CD4-positive, alpha-beta T cell treated with Interferon alpha-2 for 1 hour (primary cell): ENCODE measurements at places on chromosomes 4 and X.

DNA sequence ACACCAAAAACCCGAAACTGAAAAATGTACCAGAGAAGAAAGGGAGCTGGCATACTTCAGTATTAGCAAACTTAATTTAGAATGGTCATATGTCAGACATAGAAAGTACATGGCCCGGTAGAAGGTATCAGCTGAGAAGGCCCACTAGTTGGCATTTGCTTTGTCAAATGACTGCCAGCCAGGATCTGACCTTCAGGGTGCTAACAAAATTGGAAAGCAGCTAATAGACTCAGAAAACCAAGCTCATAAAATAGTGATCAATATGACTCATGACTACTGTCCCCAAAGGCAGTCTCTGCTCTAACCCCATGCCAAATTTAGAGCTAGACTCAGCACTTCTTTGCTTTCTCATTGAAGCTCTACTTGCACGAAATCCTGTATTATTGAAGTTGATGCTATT is 342.7 kb downstream of the PDGFC start:
- no peak for DNase-seq

GRCh38 chrX:155747520-155747919 is 133.6 kb upstream of the VAMP7 start:
- no peak for DNase-seq

DNA sequence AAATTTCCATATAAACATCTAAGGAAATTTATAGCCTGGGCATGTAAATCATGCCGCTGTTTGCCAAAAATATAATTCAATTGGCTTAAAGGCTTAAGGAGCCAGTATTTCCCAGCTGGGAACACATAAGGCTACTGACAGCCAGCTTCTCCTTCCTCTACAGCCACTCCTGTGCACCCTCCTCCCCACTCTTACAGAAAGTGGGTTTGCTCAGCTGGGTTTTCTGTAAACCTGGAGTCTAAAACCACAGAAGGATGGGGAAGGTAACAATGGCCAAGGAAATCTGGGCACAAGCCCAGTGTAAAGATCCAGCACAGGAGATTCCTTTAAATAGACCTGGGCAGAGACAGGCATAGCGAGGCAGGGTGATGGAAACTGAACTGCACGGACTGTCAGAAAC is 18.5 kb downstream of the ACSL1 start:
- no peak for DNase-seq

GRCh38 chr4:123104310-123105025 is 182.1 kb upstream of the NUDT6 start:
- DNase-seq, result no peak

DNA sequence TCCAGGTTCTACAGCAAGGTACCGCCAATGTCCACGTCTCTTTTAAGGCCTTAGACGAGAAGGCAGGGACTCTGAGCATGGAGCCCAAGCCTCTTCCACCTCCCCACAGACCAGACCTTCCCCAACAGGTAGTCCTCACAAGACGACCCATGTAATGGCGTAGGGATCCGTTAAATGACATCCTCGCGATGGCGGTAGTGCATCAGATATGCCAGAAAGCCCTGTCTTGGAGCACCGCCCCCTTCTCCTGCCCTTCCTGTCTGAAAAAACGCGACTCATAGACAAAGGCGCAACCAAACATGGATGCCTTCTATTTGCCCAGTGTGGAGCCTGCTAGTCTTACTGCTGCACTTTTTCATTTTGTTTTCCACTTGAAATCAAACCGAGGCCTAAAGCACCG is 185.4 kb downstream of the OR13H1 start:
- peak; percentile 91 for DNase-seq

GRCh38 chrX:47797084-47797483 is 39.6 kb upstream of the ZNF81 start:
- DNase-seq, result no peak

DNA sequence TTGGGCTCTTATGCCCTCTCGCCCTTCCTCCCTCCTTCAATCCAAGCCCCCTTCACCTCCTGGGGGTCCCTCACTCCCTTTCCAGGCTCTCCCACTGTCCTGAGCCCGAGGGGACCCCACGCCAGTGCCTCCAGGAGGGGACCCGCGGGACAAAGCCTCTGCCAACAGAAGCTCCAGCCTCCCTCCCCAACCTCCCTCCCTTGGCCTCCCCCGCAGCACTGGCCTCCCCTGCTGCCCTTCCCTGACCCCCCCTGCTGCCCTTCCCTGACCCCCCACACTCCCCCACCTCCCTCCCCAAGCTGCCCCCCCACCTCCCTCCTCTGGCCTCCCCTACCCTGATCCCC is 71.0 kb upstream of the MXD4 start:
- no peak for DNase-seq

DNA sequence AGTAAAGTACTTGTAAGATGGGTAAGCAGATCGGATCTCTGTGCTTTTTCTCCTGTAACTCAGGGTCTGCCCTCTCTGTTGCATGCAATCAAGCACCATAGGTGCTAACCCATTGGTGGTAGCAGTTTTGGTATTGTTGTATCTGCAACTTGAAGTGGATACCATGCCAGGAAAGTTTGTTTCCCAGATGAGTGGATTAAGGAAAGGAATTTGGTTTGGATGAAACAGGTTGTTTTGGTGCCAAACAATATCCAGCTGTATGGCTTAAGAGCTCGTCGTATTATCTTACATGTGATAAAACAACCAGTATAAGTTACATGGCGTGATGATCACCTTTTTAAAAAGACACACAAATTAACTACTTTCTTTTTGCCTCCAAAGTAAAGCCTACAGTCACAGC is 280.9 kb upstream of the TENM3 start:
- no peak for DNase-seq

DNA sequence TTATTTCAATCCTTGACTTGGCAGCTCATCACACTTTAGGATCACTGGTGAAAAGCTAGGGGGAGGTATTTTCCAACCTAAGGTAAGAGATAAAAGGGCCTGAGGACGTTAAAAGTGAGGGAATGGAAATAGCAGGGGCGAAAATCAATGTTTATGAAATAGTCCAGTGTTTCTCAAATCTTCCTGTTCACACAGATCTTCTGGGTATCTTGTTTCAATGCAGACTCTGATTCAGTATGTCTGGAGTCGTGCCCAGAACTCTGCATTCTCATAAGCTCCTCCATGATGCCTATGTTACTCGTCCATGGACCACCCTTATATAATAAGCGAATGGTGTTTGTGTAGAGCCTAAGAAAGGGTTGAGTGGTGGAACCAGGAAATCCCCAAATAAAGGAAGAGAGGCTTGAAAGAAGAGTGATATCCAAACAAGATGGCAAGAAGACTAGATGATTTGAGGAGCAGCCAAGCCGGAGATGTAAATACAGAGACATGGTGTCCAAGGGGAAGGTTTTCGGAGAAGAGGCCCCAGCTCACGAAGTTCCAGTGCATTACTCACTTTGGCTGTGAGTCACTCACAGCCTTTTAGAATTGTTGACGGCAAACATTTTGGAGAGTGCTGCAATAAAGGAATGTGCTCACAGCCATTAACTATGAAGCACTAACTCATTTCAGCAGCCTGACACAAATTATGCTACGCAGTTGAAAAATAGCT is 215.6 kb upstream of the PPARGC1A start:
- no peak for DNase-seq

DNA sequence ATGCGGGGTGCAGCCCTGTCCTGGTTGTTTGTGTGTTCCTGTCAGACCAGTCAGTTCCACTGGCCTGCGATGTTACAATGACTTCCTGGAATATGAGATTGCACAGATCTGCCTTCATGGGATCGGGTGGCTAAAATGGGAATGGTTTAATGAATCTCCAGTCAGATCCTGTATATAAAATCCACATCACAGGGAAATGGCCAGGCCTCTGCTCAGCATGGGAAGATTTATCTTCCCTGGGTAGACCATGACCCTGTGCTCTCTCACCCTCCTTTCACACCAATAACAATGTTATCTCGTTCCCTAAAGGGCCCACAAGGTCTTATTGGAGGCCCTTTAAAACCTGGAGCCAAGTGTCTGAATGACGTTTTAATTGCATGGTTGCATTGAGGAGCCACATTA is 307.4 kb downstream of the RAB28 start:
- no peak for DNase-seq

DNA sequence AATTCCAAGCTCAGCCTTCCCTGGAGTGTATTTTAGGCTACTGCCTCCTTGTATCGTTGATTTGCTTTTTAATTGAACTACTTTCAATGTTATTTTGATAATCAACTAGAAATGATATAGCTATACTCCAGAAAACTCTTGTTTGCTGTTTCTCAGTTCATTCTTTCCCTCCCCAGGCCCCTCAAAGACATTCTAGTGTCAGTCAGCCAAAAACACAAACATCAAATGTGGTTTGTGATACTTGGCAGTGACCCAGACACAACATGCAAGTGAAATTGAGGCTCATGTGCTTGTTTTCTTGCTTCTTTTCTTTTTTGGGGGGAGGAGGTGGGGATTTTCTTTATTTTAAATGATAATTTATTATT is 7.6 kb downstream of the FAT4 start:
- no peak for DNase-seq

- DNase-seq, result no peak
Observed at GRCh38 chr4:112889199-112889598, 160.3 kb upstream of the ANK2 start.

GRCh38 chr4:184688447-184688846 is 38.9 kb downstream of the PRIMPOL start:
- DNase-seq, result no peak

DNA sequence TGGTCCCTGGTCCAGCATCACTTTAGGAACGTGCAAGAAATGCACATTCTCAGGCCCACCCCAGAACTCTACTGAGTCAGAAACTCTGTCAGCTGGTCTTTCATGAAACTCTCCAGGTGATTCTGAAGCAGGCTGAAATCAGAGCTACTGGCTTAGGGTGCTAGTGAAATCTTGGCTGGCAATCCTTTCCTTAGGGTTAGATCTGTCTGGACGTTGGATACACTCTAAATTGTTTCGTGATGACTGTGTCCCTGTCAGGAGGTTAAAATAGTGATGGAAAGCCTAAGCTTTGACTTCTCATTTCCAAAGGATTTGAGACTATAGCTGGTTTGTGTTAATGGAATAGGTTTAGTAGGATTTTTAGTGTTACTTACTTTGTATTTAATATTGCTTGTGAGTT is 99.1 kb downstream of the ARHGAP10 start:
- no peak for DNase-seq

GRCh38 chrX:54043056-54043455 is 1.2 kb downstream of the PHF8 start:
- no peak for DNase-seq

- no peak for DNase-seq
Observed at GRCh38 chrX:110304884-110305283, 13.0 kb downstream of the AMMECR1 start.

- DNase-seq, result no peak
Observed at GRCh38 chrX:16394290-16394689, 227.0 kb downstream of the MAGEB17 start.

DNA sequence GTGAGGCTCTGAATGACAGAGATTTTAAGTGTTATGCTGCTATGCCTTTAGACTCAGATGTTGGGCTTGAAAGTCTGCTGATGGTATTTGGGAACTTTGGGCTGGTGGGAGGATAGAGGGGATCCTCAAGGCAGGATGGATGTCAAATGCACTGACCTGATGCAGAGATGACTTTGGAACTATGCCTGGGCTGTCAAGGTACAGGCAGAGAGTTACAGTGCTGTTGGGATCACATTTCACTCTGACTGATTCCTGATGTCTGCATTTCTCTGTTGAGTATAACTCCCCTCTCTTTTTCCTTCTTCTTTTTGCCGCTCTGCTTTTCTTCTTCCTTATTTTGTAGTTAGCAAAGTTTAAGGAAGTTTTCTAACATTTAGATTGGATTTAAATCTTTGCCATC is 271.8 kb upstream of the ARX start:
- no peak for DNase-seq

- no peak for DNase-seq
Observed at GRCh38 chrX:10859353-10859752, 239.0 kb upstream of the MID1 start.

GRCh38 chr4:155392481-155393184 is 15.9 kb upstream of the MAP9 start:
- DNase-seq, result no peak

DNA sequence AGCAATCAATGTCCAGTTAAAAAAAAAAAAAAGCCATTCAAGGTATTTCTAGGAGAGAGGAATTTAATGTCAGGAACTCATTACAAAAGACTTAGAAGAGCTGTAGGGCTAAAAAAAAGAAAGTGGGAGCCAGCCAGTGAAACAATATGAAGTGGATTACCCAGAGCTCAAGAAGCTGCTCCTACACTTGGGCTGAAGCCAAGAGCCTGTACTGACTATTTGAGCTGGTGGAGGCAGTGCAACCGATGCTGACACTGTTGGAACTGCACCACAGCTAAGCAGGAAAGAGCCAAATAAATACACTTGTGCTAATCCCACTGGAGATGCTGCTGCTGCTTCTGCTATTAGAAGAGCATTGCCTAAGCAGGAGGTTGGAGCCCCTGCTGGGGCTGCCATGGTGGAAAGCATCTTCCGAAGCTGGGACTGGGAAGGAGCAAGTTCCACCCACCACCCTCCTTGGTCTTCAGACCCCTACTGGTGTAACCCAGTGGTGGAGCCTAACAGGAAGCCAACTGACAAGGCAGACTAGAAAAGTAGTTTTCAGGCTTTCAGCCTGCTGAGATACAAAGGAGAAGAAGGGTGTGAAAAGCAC is 65.4 kb downstream of the CXXC4 start:
- DNase-seq, result no peak

DNA sequence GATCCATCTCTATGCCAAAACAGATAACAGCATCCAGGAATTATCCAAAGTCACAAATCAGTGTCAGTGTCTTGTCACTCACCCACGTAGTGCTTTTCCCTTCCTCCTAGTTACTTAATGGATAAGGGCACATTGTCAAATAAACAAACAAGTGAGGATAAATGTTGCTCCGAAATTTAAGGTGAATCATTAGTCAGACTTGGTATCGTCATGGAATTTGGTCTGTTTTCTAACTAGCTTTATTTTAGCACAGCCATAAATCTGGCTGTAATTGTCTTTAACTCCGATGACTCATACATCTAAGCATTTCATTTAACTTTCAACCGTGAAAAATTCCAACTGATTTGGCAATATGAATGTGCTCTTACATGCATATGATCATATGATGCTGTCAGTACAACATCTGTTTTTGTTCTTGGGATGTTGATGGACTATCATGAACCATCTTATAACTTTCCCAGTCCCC is 83.3 kb downstream of the SNCA start:
- DNase-seq, result no peak

GRCh38 chrX:16786791-16787735 is 797 bp downstream of the TXLNG start:
- peak; percentile 50 for DNase-seq

DNA sequence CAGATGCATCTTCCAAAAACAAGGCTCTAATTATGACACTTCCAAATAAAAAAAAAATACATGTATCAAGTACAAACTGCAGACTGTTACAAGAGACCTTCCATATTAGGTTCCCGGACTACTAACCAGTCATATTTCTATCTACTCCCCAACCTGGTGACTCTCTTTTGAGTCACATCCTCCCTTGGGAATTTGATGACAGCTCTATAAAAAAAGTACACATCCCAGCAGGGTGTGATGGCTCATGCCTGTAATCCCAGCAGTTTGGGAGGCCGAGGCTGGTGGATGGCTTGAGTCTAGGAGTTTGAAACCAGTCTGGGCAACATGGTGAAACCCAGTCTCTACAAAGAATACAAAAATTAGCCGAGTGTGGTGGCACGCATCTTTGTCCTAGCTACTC is 14.9 kb downstream of the RPGR start:
- DNase-seq, result no peak
